ENCODE measurements at places on chromosomes 12 and 14.

DNA sequence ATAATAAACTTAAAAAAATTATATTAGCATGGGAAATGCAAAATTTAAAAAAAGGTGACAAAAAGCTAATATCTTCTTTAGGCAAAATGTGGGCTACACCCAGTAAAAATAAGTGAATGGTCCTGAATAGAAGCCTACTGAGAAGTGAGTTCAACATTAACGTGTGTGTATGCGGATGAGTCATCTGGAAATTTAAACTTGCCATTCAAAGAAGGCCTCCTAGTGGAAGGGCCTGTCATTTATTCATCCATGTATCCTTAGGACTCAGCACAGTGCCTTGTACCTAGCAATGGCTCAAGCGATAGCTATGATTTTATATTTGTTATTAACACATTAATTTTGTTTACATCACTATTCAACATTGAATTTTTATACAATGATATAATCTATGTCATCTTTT lies 226.2 kb downstream of the NUBPL start:
- DNase-seq: no peak

- DNase-seq: no peak
Measured at GRCh38 chr14:74601982-74602381, 10.1 kb downstream of the LTBP2 start.

GRCh38 chr12:88764781-88765480 lies 184.7 kb upstream of the KITLG start:
- no peak for DNase-seq

DNA sequence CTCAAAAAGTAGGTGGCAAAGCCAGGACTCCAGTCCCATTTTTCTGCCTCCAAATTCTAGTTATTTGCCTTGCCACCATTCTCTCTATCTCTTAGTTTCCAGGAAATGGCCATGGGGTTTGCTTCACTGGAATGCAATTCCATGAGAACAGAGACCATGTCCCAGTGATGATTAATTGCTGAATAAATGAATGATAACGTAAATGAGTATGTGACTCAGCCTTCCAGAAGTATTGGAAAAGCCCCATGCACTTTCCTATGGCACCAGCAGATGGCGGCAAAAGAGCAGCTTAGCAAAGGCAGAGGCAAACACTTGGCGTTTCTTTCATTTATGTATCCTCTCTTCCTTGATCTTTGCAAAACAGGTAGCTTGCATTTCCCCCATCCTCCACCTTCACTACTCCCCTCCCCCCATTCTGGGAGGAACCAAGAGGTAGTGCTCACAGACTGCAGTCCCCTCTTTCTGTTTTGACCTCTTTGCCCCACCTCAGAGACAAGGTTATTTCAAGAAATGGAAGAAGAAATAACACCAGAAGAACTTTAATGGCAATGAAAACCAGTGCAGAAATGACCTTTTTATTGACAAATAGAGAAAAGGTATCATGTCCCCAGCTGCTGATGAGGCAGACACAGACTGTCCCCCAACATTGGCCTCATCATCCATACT lies 21.3 kb downstream of the TBX3 start:
- peak; percentile 41 for DNase-seq

- peak; percentile 3 for DNase-seq
Measured at GRCh38 chr12:14691560-14691959, 4.8 kb downstream of the GUCY2C start.

DNA sequence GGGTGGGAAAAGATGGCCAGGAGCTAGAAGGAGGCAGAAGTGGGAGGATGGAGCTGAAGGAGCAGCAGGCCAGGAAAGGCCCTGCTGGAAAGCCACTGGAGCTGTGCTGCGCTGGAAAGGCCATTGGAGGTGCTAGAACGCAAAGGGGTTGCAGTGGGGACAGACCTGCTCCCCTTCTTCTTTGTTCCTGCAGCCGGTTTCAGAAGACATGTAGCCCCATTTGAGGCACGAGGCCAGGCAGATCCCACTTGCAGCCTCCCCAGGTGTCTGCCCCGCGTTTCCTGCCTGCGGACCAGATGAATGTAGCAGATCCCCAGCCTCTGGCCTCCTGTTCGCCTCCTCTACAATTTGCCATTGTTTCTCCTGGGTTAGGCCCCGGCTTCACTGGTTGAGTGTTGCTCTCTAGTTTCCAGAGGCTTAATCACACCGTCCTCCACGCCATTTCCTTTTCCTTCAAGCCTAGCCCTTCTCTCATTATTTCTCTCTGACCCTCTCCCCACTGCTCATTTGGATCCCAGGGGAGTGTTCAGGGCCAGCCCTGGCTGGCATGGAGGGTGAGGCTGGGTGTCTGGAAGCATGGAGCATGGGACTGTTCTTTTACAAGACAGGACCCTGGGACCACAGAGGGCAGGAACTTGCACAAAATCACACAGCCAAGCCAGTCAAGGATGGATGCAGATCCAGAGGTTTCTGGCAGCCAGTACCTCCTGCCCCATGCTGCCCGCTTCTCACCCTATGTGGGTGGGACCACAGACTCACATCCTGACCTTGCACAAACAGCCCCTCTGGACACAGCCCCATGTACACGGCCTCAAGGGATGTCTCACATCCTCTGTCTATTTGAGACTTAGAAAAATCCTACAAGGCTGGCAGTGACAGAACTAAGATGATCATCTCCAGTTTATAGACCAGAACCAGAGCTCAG lies 2.3 kb upstream of the GPR162 start:
- DNase-seq: no peak

- DNase-seq: peak; percentile 19
Measured at GRCh38 chr12:88057994-88058718, 29.0 kb upstream of the C12orf50 start.

DNA sequence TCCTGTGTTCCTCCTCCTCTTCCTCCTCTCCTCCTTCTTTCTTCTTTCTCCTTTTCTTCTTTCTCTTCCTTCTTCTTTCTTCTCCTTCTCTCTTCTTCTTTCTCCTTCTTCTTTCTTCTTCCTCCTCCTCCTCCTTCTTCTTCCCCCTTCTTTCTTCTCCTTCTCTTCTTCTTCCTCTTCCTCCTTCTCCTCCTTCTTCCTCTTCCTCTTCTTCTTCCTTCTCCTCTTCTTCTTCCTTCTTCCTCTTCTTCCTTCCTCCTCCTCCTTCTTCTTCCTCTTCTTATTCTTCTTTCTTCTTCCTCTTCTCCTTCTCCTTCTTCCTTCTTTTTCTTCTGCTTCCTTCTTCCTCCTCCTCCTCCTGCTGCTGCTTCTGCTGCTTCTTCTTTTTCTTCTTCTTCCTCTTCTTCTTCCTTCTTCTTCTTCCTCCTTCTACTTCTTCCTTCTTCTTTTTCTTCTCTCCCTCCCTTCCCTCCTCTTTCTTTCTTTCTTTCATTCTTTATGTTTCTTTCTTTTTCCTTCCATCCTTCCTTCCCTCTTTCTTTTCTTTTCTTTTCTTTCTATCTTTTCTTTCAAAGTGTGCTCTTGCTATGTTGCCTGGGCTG lies 19.0 kb downstream of the C12orf71 start:
- no peak for DNase-seq

- DNase-seq: no peak
Measured at GRCh38 chr12:89920866-89921265, 212.2 kb upstream of the ATP2B1 start.

DNA sequence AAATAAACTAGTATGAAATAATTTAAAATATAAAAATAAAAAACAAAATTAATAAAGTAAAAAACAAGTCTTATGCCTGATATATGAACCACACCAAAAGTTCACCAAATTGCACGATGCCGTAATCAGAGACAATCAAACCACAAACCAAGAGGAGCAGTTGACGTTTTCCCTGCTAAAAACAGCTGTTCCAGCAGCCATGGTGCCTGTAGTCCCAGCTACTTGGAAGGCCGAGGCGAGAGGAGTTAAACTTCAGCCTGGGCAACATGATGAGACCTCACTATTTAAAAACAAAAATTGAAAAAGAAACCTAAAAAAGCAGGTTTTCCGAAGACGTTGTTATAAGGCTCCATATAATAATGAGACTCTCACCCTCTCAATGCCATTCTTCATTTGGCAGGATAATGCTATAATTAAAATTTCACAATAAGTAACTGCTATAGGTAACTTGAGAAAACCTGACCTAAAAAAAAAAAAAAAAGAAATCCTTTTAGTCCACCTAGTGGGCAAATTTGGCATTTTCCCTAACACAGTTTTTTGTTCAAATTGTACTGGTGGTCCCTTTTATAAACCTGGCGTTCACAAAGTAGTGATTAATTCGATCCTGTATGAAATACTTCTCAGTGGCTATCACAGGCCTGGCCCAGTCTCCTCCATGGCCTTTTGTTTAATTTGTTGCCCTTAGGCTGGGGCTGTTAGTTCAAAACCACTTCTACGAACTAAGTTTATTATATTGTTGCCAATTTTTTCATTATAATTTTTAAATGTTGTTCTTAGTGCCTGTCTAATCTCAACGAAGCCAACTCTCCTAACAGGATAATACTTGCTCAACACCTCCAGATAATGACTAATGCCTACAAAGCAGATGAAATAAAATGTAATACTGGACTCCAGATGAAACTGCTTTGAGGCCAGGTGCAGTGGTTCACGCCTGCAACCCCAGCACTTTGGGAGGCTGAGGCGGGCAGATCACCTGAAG lies 62.1 kb downstream of the TNFAIP2 start:
- no peak for DNase-seq

DNA sequence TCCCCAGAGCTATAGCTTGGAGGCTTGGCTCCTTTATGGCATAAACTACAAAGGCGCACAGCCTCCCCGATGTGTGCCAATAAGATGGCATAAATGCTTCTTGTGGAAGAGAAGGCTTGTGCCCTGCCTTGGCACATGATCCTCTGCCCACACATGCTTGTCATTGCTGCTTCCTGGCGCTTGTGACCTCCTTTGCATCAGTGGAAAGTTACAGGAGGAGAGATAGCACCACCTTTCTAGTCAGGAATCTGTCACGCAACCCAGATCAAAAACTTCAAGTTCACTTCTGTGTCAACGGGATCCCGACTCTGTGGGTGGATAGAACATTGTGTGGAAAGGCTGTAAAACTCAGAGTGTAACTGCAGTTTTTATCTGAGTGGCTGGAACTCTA lies 183.8 kb upstream of the HIF1A start:
- DNase-seq: peak; percentile 21

DNA sequence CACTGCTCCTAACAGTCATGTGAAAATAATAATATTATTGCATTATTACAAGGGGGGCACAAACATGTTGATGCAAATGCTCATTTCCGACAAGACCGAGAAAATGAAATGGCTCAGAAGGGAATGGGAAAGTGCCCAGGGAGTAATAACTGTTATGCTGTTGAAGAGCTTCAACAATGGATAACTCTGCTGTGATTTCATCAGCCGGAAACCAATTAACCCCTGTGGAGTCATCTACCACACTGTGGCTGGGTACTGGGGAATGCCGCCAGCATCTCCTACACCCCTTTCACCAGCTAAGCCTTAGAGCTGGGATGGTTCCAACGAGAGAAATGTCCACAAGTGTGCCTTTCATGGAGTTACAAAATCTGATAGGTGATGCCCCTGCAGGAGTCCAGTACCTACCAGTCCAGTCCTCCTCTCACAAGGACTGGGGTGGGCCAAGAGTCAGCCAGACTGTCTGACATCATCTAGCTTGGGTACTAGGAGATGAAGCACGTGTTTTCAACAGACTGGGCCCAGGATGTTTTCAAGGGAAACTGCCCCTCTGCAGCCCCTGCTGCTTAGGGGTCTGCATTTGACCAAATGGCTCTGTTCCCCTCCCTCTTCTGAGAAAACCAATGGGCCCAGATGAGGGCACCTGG lies 509.3 kb upstream of the CCDC196 start:
- DNase-seq: no peak

- DNase-seq: no peak
Measured at GRCh38 chr14:91061056-91061887, 831 bp upstream of the RPS6KA5 start.

DNA sequence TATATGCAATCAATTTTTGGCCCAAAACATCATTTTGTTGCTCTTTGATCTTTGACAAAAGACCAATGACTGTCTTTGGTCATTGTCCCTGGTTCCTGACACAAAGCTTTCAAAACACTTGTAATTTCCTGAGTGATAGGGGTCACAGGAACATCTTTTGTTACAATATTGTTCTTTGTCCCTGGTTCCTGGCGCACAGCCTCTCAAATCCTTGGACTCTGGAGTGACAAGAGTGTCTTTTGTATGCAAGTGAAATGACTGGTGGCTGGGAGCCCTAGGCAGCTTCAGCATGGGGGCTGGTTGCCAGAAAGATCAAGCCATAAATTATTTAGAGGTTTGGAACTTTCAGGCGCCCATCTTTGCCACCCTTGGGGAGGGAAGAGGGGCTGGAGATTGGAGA lies 53.9 kb downstream of the DNAH10 start:
- peak; percentile 20 for DNase-seq

DNA sequence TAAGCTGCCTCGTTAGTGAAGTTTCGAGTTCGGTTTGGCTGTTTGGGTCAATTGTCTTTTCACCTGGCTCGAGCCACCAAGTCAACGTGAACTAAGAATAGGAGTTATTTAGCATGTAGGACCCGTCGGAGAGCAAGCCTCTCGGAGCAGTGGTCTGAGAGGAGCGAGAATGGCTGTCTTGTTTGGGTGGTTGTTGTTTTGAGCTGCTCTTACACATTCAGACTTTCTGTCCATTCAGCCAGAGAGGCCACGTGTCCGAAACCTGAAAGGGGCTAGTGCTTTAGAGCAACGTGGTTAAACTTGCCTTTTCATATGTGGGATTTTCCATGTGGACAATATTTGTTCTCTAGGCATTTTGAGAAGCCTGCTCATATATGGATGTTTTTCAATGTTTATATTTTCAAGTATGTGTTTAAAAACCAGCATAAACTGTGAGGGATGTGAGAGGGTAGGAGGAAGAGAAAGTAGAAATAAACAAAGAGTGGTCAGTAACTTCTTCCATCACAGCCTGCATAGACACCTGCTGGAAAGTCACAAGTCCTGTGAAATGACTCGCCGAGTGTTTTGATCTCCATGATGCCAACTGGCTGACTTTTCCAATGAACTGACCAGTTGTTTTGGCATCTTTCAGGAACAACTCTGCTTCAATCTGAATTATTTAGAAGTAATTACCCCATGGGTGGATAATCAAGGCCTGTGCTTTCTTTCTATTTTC lies 221.0 kb downstream of the ASCL1 start:
- DNase-seq: no peak

DNA sequence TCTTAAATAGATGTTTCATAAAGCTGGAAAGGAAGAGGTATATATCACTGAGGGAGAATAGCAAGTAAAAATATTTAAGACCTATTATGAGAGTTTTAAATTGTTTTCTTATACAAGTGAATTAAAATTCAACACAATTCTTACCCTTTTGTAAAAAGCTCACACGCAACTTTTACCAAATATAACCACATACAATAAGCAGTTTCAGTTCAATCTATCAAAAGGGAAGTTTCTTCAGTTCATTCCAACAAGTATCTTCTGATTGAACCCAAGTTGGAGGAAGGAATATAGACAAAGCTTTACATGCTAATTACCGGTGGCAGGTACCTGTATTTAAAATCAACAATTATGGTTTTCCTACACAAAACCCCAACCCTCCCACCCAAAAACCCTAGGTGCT lies 41.1 kb downstream of the GTF2A1 start:
- no peak for DNase-seq

- no peak for DNase-seq
Measured at GRCh38 chr14:99232714-99233214, 39.2 kb downstream of the BCL11B start.

- no peak for DNase-seq
Measured at GRCh38 chr14:66638689-66639088, 130.7 kb downstream of the GPHN start.
